Large intestine (tissue), 12 donors: ENCODE measurements at places on chromosomes 6 and 20.

DNA sequence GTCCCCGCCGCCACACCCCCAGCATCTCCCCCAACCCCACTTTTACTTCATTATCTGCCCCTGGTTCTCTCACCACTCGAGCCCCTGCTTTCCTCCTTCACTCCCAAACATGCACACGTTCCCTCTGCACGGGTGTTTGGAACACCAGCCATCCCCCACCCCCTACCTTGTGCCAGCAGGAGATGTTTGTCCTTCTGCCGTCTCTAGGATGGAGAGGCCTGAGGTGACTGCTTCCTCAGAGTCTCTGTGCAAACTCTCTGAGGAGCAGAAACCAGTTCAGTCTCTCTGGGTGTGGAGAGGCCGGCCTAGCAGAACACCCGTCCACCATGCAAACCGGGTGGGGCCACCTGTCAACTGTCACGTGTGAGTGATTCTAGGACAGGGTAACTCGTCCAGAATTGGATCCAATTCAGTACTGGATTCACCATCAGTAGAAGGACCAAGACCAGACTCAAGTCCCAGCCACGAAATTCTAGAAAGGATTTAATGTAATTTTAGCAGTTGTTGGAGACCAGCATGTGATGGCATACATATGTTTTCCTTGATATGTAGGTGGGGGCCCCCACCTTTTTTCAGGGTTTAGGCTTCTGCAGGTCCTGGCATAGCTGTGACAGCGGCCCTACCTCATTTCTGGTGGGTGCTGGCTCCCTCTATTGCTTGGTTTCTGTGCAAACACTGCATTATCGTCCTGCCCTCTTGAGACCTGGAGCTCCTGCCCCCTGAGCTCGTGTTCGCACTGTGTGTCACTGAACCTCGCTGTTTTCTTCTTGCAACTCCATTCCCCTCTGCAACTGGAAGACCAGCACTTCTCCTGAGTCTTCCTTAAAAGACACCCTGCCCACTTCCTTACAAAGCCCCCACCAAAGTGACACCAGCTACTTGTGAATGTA lies at the start of gene RAET1E:
TSS of gene RAET1E (minus strand) at position 259 of the 890 bp plus-strand sequence. CDS start 7,212 bp downstream, outside the sequence.
- DNase-seq = no peak

- no peak for DNase-seq
Measured at GRCh38 chr20:63740070-63740626, 572 bp downstream of the SLC2A4RG start.

- DNase-seq = no peak
Measured at GRCh38 chr20:18316166-18316565, 27.8 kb downstream of the ZNF133 start.

- no peak for DNase-seq
Measured at GRCh38 chr6:36714511-36714910, 16.9 kb downstream of the RAB44 start.

DNA sequence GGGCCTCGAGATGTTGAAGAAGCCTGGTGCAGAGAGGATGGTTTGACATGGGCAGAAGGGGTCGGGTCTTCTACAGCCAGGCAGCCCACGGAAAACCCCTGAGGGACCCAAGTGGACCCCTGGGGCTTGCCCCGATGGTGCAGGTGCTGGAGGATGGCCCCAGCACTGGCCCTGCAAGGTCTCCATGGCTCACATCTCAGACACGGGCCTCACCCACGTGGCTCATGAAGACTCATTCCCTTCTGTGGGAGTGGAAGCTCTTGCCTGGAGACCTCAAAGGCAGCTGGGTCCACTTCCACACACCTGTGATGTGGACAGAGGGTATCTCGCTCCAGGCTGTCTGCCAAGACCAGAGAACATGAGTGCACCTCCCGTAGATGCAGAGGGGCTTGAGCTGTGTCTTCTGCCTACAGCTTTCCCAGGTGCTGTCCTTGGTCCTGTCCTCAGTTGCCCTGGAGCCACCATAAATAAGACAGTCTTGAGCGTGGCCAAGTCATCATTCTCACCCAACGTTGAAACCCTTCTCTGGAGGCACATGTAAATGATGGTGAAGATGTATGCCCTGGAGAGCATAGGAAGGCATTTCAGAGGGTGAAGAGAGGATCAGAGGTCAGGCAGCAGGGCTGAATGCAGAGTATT lies 108.0 kb downstream of the SYNDIG1 start:
- no peak for DNase-seq
